ENCODE measurements at places on chromosomes 3 and 15.

GRCh38 chr15:98076021-98076816, 115.7 kb downstream of the ARRDC4 start:
- DNase-seq, result no peak

GRCh38 chr15:43789409-43789808, 2.7 kb upstream of the SERF2 start:
- no peak for DNase-seq

- DNase-seq, result no peak
Observed at GRCh38 chr15:37135225-37135624, 34.9 kb upstream of the MEIS2 start.

GRCh38 chr3:50639055-50639494, 22.1 kb downstream of the MAPKAPK3 start:
- DNase-seq, result peak; percentile 16

- no peak for DNase-seq
Observed at GRCh38 chr3:10600296-10600714, 94.9 kb upstream of the ATP2B2 start.

GRCh38 chr3:150455341-150455740, 47.2 kb downstream of the TSC22D2 start:
- no peak for DNase-seq
